Vagina (tissue), 2 donors: ENCODE measurements at places on chromosomes 5 and 9.

DNA sequence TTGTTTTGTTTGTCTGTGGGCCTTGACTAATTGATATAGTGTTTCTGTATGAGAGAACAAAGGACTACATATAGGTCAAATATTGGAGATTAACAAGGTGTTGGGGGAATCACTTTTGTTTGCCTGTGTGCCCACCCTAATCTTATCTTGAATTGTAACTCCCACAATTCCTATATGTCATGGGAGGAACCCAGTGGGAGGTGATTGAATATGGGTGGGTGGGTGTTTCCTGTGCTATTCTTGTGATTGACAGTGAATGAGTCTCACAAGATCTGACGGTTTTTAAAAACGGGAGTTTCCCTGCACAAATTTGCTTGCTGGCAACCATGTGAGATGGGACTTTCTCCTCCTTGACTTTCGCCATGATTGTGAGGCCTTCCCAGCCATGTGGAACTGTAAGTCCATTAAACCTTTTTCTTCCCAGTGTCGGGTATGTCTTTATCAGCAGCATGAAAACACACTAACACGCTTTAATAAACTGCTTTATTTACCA, 64.9 kb upstream of the HSPB3 start:
- DNase-seq: no peak
- no peaks in the 10 kb centered on the region for H3K27me3 ChIP-seq
- H3K36me3 ChIP-seq: no peaks in the 10 kb centered on the region
- H3K27ac ChIP-seq: no peak overlapping the region
- H3K4me1 ChIP-seq: peaks cover 7% of the 10 kb centered on the region

GRCh38 chr5:145855763-145856267, 17.0 kb downstream of the GRXCR2 start:
- no peak for DNase-seq
- H3K36me3 ChIP-seq: no peaks in the 10 kb centered on the region
- peak overlapping the region; percentile 57 for H3K27ac ChIP-seq
- H3K4me1 ChIP-seq: peaks cover 21% of the 10 kb centered on the region

- H3K27me3 ChIP-seq: no peaks in the 10 kb centered on the region
- H3K4me1 ChIP-seq: peaks cover 8% of the 10 kb centered on the region
- H3K36me3 ChIP-seq: no peaks in the 10 kb centered on the region
- no peak overlapping the region for H3K4me3 ChIP-seq
- no peak overlapping the region for H3K27ac ChIP-seq
Measured at GRCh38 chr9:2849941-2850340, 6.0 kb upstream of the PUM3 start.

DNA sequence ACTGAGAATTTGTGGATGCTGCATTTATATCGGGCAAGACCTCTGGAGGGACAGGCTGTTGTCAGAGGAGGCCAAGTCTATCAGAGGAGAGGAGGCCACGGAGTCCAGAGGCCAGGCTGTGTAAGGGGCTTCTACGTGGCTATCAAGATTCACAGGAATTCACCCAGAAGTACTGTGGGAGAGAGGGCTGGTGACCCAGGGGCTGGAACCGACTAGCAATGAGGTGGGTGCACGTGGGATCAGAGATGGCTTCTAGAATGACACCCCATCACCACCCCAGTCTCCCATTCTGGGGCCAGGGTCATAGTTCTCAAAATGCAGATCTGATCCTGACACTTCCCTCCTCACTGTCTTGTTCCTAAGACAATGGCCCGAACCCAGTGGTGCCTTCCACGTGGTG, 61.2 kb upstream of the PHYKPL start:
- no peak overlapping the region for H3K4me3 ChIP-seq
- no peaks in the 10 kb centered on the region for H3K27me3 ChIP-seq
- no peak for DNase-seq
- H3K4me1 ChIP-seq: peaks cover 9% of the 10 kb centered on the region
- no peaks in the 10 kb centered on the region for H3K36me3 ChIP-seq

- H3K4me1 ChIP-seq: no peaks in the 10 kb centered on the region
- DNase-seq: no peak
- H3K27me3 ChIP-seq: no peaks in the 10 kb centered on the region
- H3K4me3 ChIP-seq: no peak overlapping the region
- H3K27ac ChIP-seq: no peak overlapping the region
- H3K36me3 ChIP-seq: no peaks in the 10 kb centered on the region
Measured at GRCh38 chr5:144538845-144539244, 368.2 kb downstream of the KCTD16 start.

- no peak overlapping the region for H3K4me3 ChIP-seq
- H3K27me3 ChIP-seq: no peaks in the 10 kb centered on the region
- DNase-seq: no peak
- no peaks in the 10 kb centered on the region for H3K36me3 ChIP-seq
- no peak overlapping the region for H3K27ac ChIP-seq
- peaks cover 88% of the 10 kb centered on the region for H3K4me1 ChIP-seq
Measured at GRCh38 chr5:133996683-133997252, 8.0 kb downstream of the VDAC1 start.

GRCh38 chr5:31807789-31808540, 169.0 kb downstream of the PDZD2 start:
- H3K4me3 ChIP-seq: no peak overlapping the region
- H3K27me3 ChIP-seq: no peaks in the 10 kb centered on the region
- H3K27ac ChIP-seq: no peak overlapping the region
- no peak for DNase-seq

- no peaks in the 10 kb centered on the region for H3K27me3 ChIP-seq
- no peak overlapping the region for H3K4me3 ChIP-seq
- H3K36me3 ChIP-seq: peaks cover 88% of the 10 kb centered on the region
- DNase-seq: no peak
- no peaks in the 10 kb centered on the region for H3K4me1 ChIP-seq
Measured at GRCh38 chr9:128607642-128608350, 48.9 kb downstream of the DYNC2I2 start.

- no peaks in the 10 kb centered on the region for H3K4me1 ChIP-seq
- no peak for DNase-seq
- no peaks in the 10 kb centered on the region for H3K27me3 ChIP-seq
- no peaks in the 10 kb centered on the region for H3K36me3 ChIP-seq
Measured at GRCh38 chr9:106019039-106019680, 324.8 kb downstream of the TMEM38B start.

- no peaks in the 10 kb centered on the region for H3K36me3 ChIP-seq
- H3K4me1 ChIP-seq: peaks cover 14% of the 10 kb centered on the region
- H3K4me3 ChIP-seq: no peak overlapping the region
- H3K27ac ChIP-seq: no peak overlapping the region
- H3K27me3 ChIP-seq: peaks cover 7% of the 10 kb centered on the region
- DNase-seq: no peak
Measured at GRCh38 chr9:132415181-132415580, 5.2 kb downstream of the CFAP77 start.

DNA sequence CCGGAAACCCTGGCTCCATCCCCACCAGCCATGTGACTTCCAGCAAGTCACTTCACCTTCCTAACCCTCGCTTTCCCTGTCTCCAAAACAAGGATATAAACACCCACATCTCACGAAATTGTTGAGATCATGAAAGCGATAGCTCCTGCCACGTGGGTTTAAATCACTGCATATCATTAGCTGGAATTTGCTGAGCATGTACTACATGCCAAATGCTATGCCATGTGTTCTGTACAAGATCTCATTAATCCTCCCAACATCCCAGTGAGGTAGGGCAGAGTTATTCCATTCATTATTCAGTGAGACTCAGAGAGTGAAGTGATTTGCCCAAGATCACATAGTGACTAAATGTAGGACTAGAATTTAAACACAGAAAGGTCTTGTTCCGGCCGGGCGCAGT, 29.2 kb upstream of the HRH2 start:
- no peaks in the 10 kb centered on the region for H3K4me1 ChIP-seq
- H3K27ac ChIP-seq: no peak overlapping the region
- H3K36me3 ChIP-seq: no peaks in the 10 kb centered on the region
- no peak for DNase-seq
- no peak overlapping the region for H3K4me3 ChIP-seq
- H3K27me3 ChIP-seq: no peaks in the 10 kb centered on the region

GRCh38 chr5:25975885-25976284, 1062.5 kb downstream of the CDH9 start:
- H3K4me3 ChIP-seq: no peak overlapping the region
- H3K4me1 ChIP-seq: no peaks in the 10 kb centered on the region
- H3K27ac ChIP-seq: no peak overlapping the region
- no peak for DNase-seq
- no peaks in the 10 kb centered on the region for H3K36me3 ChIP-seq
- no peaks in the 10 kb centered on the region for H3K27me3 ChIP-seq

- H3K36me3 ChIP-seq: no peaks in the 10 kb centered on the region
- H3K27ac ChIP-seq: no peak overlapping the region
- no peaks in the 10 kb centered on the region for H3K4me1 ChIP-seq
- DNase-seq: no peak
Measured at GRCh38 chr5:80745490-80745889, 90.7 kb upstream of the DHFR start.

GRCh38 chr5:44266882-44267576, 122.2 kb downstream of the FGF10 start:
- H3K36me3 ChIP-seq: no peaks in the 10 kb centered on the region
- no peaks in the 10 kb centered on the region for H3K4me1 ChIP-seq
- H3K4me3 ChIP-seq: no peak overlapping the region
- no peak for DNase-seq

GRCh38 chr9:127405344-127406125, 8.6 kb downstream of the SLC2A8 start:
- DNase-seq: no peak
- H3K27ac ChIP-seq: no peak overlapping the region
- peaks cover 36% of the 10 kb centered on the region for H3K36me3 ChIP-seq

DNA sequence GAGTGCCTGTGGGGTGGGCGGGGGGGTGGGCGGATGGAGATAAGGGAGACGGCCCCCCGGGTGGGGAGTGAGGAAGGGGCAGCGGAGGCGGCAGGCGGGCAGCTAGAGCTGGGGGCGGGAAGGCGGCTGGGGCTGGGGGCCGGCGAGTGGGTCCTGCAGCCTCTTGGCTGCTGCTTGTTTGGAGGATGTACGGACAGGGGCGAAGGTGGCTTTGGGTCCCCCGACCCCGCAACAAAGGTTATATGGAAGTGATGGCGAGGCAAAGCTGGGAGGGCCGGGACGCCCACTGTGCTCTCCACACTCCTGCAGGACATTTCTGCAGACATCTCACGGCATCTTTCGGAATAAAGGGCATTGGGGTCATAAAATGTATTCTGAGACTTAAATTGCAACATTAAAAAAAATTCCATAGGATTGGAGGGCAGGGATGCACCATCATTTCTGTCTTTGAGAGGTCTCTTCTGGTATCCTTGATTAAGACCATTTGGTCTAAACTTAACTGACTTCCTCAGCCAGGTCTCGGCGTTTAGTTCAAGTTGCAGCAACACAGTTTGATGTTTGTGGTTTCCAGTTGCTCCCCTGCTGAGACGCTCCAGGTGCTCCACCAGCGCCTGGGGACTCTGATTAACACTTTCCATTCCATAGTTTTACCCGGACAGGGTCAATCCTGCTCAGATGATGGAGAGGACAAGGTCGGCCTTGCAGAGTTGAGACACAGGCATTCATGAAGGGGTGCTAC, 101.6 kb upstream of the SSBP2 start:
- H3K4me1 ChIP-seq: peaks cover 54% of the 10 kb centered on the region
- H3K4me3 ChIP-seq: peak overlapping the region; percentile 49
- H3K36me3 ChIP-seq: no peaks in the 10 kb centered on the region
- DNase-seq: no peak
- H3K27ac ChIP-seq: peak overlapping the region; percentile 87

- no peak overlapping the region for H3K27ac ChIP-seq
- H3K4me1 ChIP-seq: peaks cover 16% of the 10 kb centered on the region
- no peak overlapping the region for H3K4me3 ChIP-seq
- no peaks in the 10 kb centered on the region for H3K27me3 ChIP-seq
Measured at GRCh38 chr5:43304525-43304924, 8.7 kb downstream of the HMGCS1 start.

- H3K4me3 ChIP-seq: no peak overlapping the region
- H3K4me1 ChIP-seq: no peaks in the 10 kb centered on the region
- H3K36me3 ChIP-seq: no peaks in the 10 kb centered on the region
Measured at GRCh38 chr9:129390541-129390940, 212.5 kb upstream of the IER5L start.

GRCh38 chr5:10577371-10578292, 13.8 kb downstream of the ANKRD33B start:
- peaks cover 22% of the 10 kb centered on the region for H3K4me1 ChIP-seq
- no peak overlapping the region for H3K4me3 ChIP-seq
- H3K27ac ChIP-seq: peak overlapping the region; percentile 34
- H3K27me3 ChIP-seq: no peaks in the 10 kb centered on the region
- no peaks in the 10 kb centered on the region for H3K36me3 ChIP-seq

GRCh38 chr9:3828495-3828894, 302.7 kb upstream of the RFX3 start:
- no peak overlapping the region for H3K27ac ChIP-seq
- no peaks in the 10 kb centered on the region for H3K27me3 ChIP-seq
- no peaks in the 10 kb centered on the region for H3K36me3 ChIP-seq

GRCh38 chr5:96733771-96734500, 71.8 kb downstream of the CAST start:
- H3K4me3 ChIP-seq: no peak overlapping the region
- H3K4me1 ChIP-seq: peaks cover 22% of the 10 kb centered on the region

DNA sequence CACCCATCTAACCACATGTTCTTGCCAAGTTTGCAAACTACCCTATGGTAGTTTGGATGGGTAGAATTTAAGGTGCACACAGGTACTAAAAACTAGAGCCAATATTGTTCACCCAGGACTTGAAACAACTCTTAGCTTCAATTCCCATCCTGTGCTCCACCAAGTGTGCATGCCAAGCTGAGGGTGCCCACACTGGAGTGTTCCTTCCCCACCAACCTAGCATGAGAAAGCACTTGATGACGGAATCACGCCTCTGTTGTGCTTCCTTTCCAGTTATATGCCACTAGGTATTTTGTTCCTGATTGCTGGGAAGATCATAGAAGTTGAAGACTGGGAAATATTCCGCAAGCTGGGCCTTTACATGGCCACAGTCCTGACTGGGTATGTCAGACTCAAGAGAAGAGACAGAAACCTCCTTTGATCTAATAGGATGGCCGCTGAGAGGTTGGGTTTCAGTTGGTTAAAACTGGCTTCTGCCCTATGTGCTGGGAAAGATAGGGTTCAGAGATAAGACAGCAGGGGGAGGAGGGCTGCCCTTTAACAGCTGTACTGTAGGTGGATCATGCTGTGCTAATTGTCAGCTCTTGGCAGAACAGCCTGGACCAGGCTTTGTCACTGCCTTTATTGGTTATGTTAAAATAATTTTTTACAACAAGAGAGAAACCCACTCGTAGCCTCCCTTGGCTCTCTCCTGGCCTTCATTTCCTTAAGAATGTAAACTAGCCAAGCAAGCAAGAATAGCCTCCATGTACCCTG, 83.5 kb downstream of the SLC1A1 start:
- no peak overlapping the region for H3K4me3 ChIP-seq
- H3K27ac ChIP-seq: no peak overlapping the region
- DNase-seq: no peak
- H3K4me1 ChIP-seq: no peaks in the 10 kb centered on the region

- peaks cover 28% of the 10 kb centered on the region for H3K4me1 ChIP-seq
- no peaks in the 10 kb centered on the region for H3K36me3 ChIP-seq
- peak overlapping the region; percentile 79 for H3K27ac ChIP-seq
- DNase-seq: no peak
- peak overlapping the region; percentile 45 for H3K4me3 ChIP-seq
- no peaks in the 10 kb centered on the region for H3K27me3 ChIP-seq
Measured at GRCh38 chr9:72304538-72304937, 60.5 kb downstream of the ZFAND5 start.

- DNase-seq: no peak
- no peaks in the 10 kb centered on the region for H3K4me1 ChIP-seq
- no peak overlapping the region for H3K27ac ChIP-seq
- H3K36me3 ChIP-seq: no peaks in the 10 kb centered on the region
- H3K27me3 ChIP-seq: no peaks in the 10 kb centered on the region
Measured at GRCh38 chr5:74183041-74183440, 457.5 kb downstream of the ENC1 start.
